ENCODE measurements at places on chromosomes 3 and 15.

DNA sequence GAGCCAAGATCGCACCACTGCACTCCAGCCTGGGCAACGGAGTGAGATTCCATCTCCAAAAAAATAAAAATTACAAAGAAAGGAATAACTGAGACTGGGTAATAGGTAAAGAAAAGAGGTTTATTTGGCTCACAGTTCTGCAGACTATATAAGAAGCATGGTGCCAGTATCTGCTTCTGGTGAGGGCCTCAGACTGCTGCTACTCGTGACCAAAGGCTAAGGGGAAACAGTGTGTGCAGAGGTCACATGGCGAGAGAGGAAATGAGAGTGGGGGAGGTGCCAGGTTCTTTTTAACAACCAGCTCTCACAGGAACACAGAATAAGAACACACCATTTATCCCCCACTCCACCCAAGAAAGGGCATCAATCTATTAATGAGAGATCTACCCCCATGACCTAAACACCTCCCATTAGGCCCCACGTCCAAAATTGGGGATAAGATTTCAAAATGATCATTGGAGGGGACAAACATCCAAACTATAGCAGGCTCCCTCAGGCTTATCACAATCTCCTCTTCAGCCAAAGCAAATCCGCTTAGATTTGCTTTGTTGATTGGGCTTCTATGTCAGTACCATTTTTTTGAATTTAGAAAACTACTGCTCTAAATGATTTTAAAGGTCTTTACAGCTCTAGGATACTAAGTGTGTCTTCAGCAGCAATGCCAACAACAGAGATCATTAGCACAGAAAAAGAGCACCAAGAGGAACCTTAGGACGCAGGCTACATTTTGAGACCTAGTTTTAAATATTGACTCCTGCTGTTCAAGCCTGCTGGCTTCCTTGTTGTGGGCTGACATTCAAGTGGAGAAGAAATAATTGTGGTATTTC lies 84.2 kb upstream of the TBL1XR1 start:
- no peak for DNase-seq

DNA sequence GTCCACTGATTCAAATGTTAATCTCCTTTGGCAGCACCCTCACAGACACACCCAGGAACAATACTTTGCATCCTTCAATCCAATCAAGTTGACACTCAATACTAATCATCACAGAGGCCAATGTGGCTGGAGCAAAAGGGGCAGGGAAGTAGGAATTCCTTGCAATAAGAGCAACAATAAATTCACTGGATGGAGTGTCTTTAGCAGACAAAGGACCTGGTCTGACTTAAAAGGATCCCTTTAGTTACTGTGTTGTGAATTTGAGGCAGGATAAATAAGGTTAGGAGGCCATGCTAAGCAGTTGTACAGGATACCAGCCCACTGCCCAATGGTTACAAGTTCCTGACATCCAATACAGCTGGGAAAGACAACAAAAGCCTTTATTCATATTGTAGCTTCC lies 12.3 kb upstream of the GFM1 start:
- no peak for DNase-seq

- DNase-seq: no peak
Observed at GRCh38 chr15:26166429-26166828, 303.3 kb upstream of the ATP10A start.

DNA sequence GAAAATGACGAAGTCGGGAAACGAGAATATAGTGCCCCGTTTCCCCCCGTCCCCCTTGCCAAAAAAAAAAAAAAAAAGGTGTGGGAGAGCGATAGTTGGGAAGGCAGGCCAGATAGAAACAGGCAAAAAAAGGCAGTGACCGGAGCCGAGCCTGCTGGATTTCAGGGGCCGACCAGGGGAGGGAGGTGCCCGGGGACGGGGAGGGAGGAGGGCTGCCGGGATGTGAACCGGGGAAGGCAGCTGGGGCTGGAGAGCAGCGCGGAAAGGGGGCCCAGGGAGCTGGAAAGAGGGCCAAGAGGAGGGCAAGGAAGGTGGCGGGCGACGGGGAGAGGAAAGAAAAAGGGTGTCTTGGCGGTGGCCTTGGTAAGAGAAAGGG lies 837 bp downstream of the LRRN1 start:
- DNase-seq: no peak

DNA sequence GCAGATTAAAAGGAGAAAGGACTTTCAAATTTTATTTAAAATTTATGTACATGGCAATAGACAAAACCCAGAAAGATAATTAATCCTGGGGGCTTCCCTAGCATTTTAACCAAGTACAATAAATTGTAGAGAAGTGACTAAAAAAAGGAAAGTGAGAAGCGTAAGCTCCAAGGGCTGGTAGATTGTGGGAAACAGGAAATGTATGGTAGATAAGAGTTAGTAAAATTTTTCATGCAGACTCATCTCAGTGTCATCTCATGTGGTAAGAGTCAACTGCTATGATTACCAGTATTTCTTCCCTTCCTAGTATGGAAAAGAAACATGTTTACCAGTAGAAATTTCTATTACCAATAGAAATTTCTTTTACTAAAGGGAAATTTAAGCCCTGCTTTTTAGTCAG lies 464.3 kb upstream of the AGTR1 start:
- no peak for DNase-seq

DNA sequence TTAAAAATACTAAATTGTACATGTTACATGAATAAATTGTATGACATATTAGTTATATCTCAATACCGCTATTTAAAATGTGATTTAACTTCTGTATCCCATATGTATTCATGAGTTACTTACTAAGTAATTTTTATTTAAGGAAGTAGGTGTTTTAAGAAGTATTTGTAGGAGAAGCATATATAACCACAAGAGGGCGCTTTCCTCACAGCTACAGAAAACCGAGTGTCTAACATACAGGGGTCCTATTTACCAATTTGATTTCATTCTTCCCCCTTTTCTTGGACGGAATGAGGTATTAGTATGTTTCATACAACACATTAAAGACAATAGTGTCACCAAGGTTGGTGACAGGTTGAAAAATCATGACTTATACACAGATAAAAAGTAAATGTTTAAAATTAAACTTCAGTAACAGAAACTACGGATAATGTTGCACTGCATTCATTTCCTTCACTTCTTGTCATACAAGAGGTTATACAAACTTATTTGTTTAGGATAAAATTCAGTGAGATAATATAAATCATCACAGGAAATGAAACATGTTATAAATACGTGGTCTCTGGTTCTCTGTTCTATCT lies 253.6 kb downstream of the MAGI1 start:
- no peak for DNase-seq

- no peak for DNase-seq
Observed at GRCh38 chr3:23820888-23821287, 15.1 kb downstream of the UBE2E1 start.

DNA sequence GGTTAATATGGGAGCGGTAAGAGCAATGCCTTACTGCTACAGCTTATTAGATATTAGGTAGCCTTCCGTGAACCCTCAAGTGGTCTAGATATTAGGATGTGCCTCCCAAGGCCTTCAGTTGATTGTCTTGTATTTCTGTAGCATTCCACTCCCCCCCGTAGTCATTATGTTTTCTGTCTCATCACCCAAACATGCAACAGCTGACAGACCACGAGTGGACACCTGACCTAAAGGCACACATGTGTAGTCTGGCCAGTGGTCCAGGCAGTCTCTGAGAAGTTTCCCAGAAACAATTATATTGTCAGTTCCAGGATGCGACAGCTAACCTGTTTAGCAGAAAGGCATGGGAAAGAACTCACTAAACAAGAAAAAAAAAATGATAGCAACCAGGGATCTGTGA lies 1000.9 kb downstream of the AGBL1 start:
- no peak for DNase-seq

- DNase-seq: no peak
Observed at GRCh38 chr3:27666272-27666671, 55.9 kb downstream of the EOMES start.

DNA sequence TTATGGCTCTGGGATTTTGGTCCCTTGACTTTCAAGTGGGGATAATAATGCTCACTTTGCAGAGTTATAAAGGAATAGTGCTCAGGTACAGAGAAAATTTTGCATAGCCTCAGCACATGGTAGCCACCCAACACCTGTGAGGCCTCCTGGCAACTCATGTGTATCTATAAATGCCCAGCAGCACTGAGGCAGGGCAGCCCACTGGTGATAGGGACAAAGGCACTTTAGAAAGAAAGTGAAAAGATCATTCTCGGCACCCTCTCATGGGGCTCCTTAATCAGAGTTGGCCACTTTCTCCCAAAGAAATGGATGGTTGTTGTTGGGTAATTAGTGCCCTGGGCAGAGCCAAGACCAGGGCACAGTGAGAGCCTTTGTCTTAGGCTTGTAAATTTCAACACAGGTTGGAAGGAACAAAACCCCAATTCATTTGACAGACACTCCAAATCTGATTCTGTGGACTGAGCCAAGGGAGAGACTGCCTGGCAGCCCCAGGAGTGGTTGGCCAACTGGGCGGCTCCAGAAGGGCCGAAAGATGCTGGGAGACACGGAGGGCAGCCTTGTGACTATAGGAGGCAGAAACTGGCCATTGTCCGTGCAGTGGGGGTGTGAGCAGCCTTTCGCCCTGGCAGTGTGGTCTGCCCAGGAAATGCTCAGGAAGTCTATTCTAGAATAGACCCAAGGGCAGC lies 213.2 kb upstream of the RGMA start:
- DNase-seq: no peak

- DNase-seq: no peak
Observed at GRCh38 chr15:99547517-99547916, 18.3 kb upstream of the MEF2A start.

GRCh38 chr3:112030901-112031300 lies 3.6 kb upstream of the TMPRSS7 start:
- no peak for DNase-seq

- DNase-seq: no peak
Observed at GRCh38 chr15:73650416-73651126, 17.4 kb upstream of the NPTN start.

- no peak for DNase-seq
Observed at GRCh38 chr15:83372434-83372891, 74.7 kb upstream of the SH3GL3 start.

DNA sequence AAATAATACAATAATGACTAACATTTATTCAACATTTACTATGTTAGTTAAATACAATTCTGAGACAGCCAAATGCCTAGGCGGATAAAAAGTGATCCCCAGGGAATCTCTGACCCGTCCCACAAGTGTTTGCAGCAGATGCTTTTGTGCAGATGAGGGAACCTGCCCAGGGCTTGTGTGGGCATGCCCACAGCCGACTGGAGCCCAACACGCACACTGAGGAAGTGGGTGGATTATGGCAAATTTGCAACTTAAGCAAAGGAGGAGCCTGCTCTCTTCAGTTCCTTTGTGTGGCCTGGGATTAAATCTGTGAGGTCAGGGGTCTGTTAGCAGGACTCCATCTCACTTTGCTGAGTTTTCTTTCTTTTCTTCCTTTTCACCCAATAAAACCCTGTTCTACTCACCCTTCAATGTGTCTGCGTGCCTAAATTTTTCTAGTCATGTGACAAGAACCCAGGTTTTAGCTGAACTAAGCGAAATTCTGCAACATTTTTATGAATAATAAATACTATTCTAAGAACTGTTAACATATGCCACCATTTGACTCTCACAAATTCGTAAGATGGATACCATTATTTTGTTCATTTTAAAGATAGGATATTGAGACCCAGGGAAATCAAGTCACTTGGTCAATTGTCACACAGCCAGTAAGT lies 13.9 kb upstream of the RTP1 start:
- no peak for DNase-seq

- no peak for DNase-seq
Observed at GRCh38 chr15:38195191-38195901, 57.3 kb upstream of the SPRED1 start.

All from ascending aorta (tissue), 2 donors.